ENCODE measurements at places on chromosomes 5 and 9.
A peak's percentile ranks its signal among the peaks of the same experiment; 100 is the strongest.

GRCh38 chr9:110626101-110626829 lies 42.3 kb upstream of the MUSK start:
- DNase-seq, result no peak

GRCh38 chr9:72807765-72808445 lies 144.9 kb downstream of the ALDH1A1 start:
- no peak for DNase-seq

DNA sequence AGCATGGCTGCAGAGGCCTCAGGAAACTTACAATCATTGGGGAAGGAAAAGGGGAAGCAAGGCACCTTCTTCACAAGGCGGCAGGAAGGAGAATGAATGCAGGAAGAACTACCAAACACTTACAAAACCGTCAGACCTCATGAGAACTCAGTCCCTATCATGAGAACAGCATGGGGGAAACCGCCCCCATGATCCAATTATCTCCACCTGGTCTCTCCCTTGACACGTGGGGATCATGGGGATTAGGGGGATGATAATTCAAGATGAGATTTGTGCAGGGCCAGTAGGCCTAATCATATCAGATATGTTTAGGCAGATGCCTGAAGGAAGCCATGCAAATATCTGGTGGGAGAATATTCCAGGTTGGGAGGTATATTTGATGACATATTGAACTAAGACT lies 1176.4 kb upstream of the CDH18 start:
- DNase-seq, result no peak

GRCh38 chr9:122386311-122386872 lies 15.6 kb downstream of the PTGS1 start:
- no peak for DNase-seq

DNA sequence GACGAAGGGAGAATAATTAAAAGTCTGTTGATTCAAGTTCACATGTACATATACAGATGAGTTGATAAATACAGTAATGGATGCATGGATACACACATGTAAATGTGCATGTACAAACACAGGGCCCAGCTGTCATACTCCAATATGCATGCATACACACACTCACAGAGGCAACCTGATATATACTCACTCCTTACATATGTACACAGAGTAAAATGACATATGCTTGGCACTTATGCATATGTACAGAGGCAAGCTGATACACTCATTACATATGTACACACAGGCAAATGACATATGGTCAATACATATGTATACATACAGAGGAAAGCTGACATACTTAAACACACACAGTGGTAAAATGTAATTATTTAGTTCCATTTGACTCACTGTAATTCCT lies 7.2 kb upstream of the TMEFF1 start:
- DNase-seq, result no peak

DNA sequence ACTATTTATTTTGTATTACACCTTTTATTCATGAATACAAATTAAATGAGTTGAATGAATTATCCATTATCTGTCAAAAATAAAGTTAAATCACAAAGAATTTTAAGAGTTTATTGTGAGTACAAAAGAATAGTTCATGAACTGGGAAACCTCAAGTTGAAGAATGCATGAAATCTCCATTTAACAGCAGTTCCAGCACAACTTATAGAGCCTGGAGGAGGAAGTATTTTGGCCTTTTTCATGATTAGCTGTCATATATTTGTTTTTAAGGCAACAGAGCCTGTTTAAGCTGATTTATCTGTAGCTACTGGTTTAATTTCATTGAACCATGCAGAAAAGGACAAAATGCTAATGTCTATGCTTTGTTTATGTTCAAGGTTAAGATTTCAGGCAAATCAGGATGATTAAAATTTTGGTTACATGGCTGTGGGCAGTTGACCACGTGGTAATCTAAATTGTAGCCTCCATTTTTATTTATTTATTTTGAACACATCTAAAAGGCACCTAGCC lies 12.2 kb downstream of the SPINK1 start:
- DNase-seq, result no peak

GRCh38 chr9:87113874-87114273 lies 166.6 kb upstream of the GAS1 start:
- no peak for DNase-seq

DNA sequence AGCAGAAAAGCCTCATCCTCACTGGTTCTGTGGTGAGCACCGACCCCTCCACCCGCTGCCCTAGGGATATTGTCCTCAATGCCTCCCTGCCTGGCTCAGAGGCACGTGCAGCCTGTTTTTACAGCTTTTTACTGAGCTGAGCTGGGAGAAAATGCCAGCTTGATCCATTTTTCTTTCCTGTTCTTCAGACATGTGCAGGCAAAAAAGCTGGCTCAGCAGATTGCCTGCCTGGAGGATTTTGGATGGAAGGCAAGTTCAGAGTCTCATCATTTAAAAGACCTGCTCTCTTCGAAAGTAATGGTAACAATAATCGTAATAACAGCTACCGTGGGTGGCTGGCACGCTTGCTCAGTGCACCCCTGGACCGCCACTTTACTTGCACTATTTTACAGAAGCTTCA lies 135.0 kb upstream of the SMIM23 start:
- no peak for DNase-seq

- peak; percentile 33 for DNase-seq
Measured at GRCh38 chr5:154697371-154697770, 57.8 kb upstream of the LARP1 start.

- DNase-seq, result no peak
Measured at GRCh38 chr5:91910655-91911054, 527.5 kb upstream of the ARRDC3 start.

DNA sequence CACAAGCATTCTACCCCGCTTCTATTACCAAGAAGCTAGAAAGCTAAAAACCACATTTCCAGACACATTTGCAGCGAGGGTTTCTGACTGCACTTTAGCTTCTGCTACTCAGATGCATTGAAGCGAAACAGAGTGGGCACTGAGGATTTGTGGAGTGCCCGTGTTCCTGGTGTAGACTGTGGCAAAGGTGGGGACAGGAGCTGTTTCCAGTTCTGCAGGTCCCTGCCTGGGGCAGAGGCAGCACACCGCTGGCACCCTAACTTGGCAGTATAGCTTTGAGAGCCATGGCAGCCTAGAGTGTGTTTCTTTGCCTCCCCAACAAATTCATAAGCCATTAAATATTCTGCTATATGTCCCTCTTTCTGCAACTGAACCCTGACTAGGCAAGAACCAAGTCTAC lies 108.6 kb upstream of the SPOCK1 start:
- no peak for DNase-seq

DNA sequence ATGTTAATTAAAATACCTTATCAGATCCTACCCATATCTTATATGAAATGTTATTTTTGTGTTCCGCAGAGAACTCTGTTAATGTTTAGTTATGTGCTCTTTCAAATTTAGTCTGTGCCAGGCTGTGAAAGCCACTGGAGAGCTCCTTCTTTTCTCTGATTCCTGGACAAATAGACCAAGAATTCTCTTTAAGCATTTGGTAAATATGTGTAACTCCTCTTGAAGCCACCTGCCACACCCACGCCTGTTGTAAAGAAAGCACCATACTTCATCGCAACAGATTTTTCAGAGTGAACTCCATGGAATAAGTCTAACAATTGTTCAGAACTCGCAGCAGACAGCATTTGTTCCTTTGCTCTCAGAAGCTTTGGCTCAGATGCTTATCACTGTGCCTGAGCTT lies 301.1 kb downstream of the FAM170A start:
- no peak for DNase-seq

- DNase-seq, result no peak
Measured at GRCh38 chr5:71738662-71739361, 19.7 kb downstream of the CARTPT start.

GRCh38 chr5:170597872-170598271 lies 94.1 kb downstream of the KCNIP1 start:
- peak; percentile 56 for DNase-seq

DNA sequence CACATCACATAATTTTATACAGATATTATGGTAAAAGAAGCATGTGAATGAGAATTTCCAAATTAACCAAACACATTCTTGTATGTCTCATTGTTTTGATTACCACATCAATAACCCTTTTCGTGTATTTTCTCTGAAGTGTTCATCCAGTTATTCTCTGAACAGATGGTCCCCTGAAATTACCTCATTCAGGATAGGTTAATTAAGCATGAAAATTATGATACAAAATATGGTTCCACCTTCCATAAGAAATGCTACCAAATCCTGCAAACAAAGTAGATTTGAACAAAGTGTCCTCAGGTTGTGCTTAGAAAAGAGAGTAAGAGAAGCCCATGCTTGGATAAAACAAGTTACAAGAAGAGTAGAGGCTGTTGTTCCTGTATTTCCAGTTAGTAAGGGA lies 83.1 kb upstream of the LMNB1 start:
- no peak for DNase-seq

- DNase-seq, result no peak
Measured at GRCh38 chr5:50767588-50767987, 101.2 kb downstream of the PARP8 start.

DNA sequence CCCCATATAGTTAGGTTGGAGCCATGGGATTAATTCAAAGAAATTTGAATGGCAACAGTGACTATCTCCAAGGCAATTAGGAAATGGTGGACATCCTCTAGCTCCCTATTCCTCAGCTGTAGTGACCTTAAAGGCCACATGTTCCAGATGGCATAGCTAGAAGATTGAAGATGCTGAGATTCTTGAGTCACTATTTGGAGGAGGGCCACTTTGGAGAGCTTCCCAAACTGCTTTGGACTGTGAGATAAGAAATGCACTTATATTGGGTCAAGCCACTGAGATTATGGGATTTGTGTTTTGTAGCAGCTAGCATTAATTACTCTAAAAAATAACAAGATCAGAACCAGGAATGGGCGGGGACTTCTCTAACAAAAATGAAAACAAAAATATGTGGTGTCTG lies 636.2 kb upstream of the CCNG1 start:
- DNase-seq, result peak; percentile 30

- no peak for DNase-seq
Measured at GRCh38 chr5:123786411-123786810, 274.4 kb downstream of the CSNK1G3 start.

GRCh38 chr9:17881371-17881770 lies 302.5 kb downstream of the SH3GL2 start:
- no peak for DNase-seq

DNA sequence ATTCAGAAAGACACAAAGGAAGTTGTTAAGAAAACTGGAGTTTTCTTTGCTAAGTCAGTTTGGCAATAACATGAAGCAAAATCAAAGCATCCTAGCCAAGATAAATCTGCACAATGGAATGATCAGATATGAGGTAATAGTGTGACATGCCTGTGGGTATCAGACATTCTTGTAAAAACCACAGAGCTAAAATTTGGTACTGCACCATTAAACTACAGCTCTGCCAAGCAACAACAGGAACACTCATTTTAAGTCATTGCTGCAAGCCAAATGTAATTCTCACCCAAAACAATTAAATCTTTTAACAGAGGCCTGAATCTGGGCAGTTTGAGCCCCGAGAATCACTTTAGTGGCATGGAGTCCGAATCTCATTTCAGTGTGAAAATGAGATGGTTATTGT lies 96.6 kb downstream of the VCAN start:
- peak; percentile 82 for DNase-seq

DNA sequence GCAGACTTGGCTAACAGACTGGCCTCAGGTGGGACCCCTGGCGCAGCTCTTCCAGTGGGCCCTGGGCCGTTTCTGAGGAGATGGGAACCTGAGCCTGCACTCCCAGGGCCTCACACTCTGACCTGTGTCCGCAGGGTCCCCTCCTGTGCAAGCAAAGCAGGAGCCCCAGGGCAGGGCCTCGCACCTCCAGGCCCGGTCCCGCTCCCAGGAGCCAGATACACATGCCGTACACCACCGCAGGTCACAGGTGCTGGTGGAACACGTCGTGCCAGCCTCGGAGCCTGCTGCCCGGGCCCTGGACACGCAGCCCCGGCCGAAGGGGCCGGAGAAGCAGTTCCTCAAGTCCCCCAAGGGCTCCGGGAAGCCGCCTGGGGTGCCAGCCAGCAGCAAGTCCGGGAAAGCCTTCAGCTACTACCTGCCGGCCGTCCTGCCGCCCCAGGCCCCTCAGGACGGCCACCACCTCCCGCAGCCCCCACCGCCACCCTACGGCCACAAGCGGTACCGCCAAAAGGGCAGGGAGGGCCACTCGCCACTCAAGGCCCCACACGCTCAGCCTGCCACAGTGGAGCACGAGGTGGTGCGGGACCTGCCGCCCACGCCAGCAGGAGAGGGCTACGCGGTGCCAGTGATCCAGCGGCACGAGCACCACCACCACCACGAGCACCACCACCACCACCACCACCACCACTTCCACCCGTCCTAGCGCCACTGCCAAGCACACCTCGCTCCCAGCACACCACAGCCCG lies 29.2 kb downstream of the NKD2 start:
- DNase-seq, result no peak

- DNase-seq, result no peak
Measured at GRCh38 chr9:18296702-18297055, 177.3 kb upstream of the ADAMTSL1 start.

DNA sequence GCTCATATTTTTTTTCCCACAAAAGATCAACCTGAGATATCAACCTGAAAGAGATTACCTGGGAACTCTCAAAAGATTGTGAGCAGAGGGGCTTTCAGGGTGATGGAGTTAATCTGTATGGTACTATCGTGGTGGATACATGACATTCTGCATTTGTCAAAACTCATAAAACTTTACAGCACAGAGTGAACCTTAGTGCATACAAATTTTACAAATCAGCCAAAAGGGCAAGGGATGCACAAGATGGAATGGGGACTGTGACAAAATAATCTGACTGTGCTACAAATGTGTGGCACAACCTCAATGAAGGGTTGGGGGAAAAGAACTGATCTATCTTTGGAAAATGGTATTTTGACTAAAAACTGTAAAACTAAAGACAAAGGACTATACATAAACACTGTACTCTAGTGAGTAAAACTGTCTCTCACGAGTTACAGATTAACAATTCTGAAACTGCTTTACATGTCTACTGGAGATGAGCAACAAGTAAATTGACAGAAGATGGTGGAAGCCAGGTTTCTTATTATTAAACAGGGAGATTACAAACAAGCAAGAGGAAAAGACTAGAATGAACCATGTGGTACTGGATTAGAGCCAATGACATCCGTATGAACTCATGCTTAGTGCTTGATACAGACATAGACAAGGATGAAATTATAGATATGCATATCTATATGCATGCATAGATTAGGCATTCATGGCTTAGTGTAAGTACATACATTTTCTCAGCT lies 24.8 kb upstream of the RLN1 start:
- DNase-seq, result no peak

DNA sequence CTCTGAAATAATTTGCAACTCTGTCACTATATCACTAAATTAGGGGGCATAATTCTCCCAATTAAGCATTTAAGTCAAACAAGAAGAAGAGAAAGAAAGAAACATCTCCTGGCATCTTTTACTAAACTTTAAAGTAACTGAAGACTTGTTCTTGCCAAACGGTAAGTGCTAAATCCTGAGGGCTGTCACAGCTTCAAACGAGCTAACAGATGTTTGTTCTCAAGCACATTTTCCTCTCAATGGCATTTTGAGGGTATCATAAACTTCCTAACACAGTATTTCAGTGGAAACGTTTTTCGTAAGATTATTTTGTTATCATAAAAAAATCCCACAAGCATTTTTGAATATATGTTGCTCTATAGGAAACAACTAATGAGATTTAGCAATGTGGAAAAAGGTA lies 169.5 kb upstream of the TAS2R1 start:
- DNase-seq, result no peak
